Skin of body (tissue), 3 donors: ENCODE measurements at places on chromosomes 4 and X. TPM values are rescaled to one million over a fixed set of nuclear protein-coding genes. Genes with fewer than 3 reads are reported as not detected.

Gene IRF2
- 27.0 TPM for total RNA-seq

Gene FATE1
- 0.20 TPM for total RNA-seq

Gene CHIC2
- 35.9 TPM for total RNA-seq

Gene SSX3
- not detected for total RNA-seq

Gene VCX3A
- total RNA-seq: not detected

Gene CT45A7
- total RNA-seq: not detected

Gene SYTL4
- 3.8 TPM for total RNA-seq

Gene C4orf36
- total RNA-seq: 1.9 TPM

- no peak for DNase-seq
Measured at GRCh38 chrX:120719622-120720021, 89.8 kb upstream of the C1GALT1C1 start.

DNA sequence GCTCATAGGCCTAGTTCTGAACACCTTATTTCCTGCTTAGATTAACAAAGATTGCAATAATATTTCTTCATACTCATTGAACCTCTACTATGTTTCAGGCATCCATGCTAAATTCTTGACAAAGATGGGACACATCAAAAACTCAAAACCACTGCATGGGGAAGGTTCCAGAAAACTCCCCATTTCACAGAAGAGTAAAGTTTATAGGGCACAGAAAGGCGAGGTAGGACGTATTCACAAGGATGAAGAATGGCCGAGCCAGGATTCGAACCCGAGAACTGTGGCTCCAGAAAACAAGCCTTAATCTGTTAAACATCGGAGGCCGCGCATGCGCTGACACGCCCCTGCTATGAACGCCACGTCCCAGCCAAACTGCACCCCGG is 688 bp downstream of the UXT start:
- no peak for DNase-seq

DNA sequence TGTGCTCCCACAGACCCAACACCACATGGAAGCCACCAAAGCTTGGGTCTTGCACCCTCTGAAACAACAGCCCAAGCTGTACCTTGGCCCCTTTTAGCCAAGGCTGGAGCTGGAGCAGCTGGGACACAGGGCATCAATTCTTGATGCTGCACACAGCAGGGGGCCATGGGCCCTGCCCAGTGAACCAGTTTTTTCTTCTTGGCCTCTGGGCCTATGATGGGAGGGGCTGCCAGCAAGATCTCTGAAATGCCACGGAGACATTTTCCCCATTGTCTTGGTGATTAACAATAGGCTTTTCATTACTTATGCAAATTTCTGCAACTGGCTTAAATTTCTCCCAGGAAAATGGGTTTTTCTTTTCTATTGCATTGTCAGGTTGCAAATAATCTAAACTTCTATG is 49.0 kb downstream of the SPANXA2 start:
- no peak for DNase-seq

DNA sequence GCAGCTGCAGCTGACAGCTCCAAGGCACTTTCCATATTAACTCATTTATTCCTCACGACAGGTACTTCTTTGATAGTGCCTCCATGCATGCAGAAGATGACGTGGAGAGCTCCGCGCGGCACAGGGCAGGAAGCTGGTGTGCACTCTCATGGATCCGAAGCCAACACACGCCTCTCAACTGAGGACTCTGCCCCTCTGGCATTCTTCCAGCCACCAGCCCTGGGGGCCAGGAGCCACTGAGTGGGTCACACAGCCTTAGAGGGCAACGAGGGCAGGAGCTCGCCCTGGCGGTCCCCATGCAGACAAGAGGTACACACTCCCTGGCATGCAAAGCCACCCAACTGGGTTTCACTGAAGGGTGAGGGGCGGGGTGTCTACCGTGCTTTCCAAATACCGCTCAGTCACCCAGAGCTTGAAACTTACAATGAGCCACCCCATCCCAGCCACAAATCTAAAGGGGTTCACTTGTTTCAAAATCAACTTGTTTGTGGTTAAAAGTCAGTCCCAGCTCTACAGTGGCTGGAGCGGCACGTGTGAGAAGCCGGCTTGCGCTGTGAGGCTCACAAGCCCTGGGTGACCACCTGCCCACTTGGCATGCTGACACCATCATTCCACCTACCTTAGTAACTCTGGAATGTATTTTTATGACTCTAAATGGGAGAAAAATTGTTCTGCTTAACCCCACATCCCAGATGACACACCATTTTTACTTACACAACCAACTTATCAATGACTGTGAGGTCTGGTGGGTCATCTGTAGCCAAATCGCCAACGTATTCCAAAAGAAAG is 16.2 kb downstream of the NOP14 start:
- no peak for DNase-seq

DNA sequence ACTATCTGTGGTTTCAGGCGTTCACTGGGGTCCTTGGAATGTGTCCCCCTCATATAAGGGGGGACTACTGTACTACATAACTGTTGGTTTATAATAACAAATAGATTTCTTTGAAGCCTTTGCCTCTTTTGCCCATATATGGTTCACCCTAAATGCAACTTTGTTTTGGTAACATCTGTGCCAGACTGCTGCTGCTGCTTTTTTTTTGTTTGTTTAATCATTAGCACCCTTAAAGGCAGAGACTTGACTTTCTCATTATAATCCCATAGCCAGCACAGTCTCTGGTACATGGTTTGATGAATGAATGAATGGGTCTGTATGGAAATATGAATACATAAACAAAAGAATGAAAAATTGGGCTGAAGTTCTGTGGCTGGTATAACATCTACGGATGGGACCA is 80.2 kb upstream of the LHFPL1 start:
- no peak for DNase-seq

DNA sequence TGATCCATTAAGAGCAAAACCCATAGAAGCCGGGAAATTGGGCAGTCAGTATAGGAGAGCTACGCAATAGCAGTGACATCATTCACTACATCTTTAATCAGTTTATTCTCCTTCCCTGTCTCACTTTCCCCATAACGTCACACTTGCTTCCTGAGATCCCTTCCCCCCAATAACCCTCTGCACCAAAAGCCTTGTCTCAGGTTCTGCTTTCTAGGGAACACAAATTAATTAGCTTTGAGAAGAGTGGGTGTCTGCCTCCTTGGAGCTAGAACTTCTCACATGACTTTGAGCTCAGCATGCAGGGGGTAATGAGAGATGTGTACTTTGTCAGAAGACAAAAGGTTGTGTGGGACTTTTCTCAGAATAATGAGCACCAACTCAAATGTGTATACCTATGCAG is 128.3 kb upstream of the MAOA start:
- DNase-seq: no peak

- no peak for DNase-seq
Measured at GRCh38 chr4:74997948-74998729, 65.2 kb downstream of the PARM1 start.

GRCh38 chr4:17058536-17058915 is 160.1 kb upstream of the LDB2 start:
- no peak for DNase-seq

DNA sequence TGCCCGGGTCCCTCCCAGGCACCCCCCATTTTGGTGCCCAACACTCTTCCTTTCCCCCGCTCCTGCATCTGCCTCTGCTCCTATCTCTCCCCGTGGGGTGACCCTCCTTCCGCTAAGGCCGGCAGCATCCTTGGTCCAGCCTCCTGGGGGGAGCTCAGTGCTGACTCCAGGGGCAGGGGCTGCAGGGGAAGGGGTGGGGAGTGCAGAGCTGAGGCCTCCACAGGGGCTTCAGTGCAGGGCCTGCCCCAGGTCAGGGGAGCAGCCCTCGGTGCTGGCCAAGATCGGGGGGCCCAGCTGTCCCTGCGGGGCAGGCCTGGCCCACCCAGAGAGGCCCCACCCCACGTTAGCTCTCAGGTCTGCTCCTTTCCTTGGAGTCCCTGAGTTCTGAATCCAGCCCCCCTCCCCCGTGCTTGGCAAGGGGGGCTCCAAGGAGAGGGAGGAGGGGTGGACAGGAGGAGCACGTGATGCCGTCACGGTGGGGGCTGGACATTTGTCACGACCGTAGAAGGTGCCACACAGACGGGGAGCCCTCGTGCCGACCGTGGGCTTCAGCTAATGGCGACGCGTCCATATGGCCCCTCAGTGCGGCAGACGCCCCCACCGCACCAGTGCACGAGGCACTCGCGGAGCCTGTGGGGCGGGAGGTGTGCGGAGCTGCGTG is 63.5 kb upstream of the ADRA2C start:
- no peak for DNase-seq

GRCh38 chr4:183987987-183988392 is 82.9 kb downstream of the STOX2 start:
- peak; percentile 92 for DNase-seq

GRCh38 chr4:85531560-85532341 is 56.8 kb downstream of the ARHGAP24 start:
- no peak for DNase-seq

GRCh38 chr4:25767877-25768725 is 94.7 kb downstream of the SEL1L3 start:
- DNase-seq: peak; percentile 41

GRCh38 chrX:2316534-2316933 is 184.2 kb downstream of the DHRSX start:
- no peak for DNase-seq

DNA sequence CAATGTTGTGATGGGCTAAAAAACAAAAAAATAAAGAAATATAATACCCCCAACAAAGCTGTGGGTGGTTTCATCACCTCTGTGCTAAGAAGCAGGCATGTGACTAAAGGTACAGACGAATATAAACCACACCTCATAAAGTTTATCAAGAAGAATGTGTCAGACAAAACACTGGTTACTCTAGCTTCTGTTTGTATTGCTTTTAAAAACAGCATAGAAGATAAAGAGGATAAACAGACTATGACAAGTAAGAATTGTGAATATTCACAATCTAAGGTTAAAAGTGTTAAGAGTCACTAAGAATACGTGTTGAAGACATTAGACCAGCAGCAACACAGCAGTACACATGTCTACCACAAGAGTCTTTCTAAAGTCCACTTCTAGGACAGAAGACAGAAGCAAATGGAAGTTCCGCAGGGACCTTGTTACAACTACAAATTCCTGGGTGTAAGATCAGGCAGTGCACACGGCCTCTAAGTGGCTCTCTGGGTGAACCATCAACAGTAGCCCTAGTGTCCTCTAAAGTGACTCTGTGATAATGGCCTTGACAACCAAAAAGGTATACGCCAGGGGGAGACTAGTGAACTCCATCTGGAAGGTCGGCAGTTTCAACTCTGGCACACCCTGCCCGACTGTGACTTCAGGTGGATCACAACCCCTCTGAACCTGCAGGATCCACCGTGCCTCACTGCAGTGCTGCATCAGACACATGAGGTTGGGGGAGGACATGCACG is 8.3 kb upstream of the FGFBP2 start:
- DNase-seq: no peak

DNA sequence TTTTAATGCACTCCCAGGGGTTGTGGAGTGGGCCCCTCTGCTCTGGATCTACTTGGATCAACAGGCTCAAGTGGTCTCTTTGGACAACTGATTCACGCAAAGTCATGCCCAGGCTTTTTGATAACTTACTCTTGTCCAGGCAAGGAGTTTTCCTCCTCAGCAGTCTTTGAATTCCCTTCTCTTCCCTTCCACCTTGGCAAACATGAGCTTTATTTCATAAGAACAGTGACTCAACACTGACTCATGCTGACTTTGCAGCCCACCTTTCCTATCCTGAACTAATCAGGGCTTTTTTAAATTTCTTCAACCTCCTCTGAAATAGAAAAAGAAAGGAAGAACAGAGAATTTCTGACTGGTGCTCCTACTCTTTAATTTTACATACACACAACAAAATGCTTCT is 132.1 kb upstream of the LDB2 start:
- no peak for DNase-seq

- DNase-seq: no peak
Measured at GRCh38 chr4:40427128-40427527, 92.0 kb downstream of the CHRNA9 start.

DNA sequence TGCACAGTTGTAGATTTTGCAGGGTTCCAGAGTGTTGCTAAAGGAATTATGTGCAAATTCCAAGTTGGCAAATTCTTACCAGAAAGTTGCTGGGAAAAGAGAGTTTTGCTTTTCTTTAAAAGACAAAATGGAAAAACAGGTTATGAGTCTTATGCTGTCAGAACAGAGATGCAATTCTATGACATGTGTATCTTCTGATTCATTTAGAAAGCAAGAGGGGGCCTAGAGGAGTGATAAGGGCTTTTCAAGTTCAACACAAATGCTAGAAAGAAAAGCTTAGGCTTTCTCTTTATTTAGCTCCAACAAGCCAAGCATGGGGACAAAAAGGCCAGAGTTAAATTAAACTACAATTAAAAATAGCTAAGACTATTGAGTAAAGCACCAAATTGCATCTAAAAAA is 72.4 kb upstream of the GATB start:
- DNase-seq: no peak

DNA sequence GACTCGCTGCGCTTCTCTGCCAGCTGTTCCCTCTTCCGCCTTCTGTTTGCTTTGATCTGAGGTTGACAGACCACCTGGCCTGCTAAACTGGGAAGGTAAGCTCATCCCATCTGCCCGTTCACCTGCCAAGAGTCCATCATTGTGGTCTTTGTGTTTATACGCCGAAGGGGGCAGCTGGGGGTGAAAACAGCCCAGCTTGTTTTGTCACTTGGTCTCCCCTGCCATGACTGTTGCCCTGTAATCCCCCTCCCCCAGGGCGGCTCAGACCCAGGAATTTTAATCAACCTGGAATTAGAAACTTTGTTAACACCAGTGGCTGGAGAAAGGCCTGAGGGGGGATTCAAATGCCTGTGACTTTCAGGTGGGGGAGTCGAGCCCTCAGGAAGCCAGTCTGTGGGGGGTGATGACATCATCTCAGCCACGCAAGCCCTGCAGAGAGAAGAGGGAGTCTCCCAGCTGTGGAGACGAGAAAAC is 333.3 kb downstream of the BCOR start:
- no peak for DNase-seq
